Stimulated activated CD8-positive, alpha-beta memory T cell treated with anti-CD3 and anti-CD28 coated beads, Interleukin-7, amount 100 ng/mL, for 1 hour (primary cell): ENCODE measurements at places on chromosomes 3 and 15.
A peak's percentile ranks its signal among the peaks of the same experiment; 100 is the strongest.

DNA sequence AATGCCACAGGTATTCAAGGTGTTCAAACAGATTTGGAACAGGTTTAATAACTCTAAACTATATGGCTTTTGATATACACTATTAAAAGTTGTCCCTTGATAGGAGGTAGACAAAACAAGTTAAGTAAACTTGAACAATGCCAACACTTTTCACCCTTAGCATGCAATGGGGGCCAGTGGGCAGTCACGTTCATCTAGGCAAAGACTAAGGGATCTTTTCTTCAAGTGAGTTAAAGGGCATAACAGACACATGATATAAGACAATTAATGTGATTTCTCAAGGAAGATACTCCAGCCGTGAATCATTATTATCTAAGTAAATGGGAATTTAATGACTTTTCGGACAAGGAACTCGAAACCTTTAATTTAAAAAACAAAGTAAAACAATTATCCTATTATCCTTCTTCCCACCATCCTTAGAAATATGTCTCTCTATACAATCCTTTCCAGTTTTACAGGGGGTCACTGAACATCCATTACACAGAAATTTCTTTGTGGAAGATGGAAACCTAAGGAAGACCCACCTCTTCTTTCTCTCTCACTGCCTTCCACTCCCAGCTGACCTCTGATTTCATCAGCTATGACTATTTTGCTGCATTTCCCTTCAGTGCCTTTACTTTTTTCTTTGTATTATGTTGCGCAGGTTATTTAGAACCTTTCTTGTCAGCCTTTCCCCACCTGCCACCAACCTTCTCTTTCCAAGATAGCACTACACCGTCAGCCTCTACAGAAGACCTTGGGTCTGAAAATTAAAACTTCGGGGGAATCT, 1.5 kb downstream of the CLDN1 start:
- no peak for DNase-seq

- DNase-seq: no peak
These were observed 20.1 kb downstream of the TMEM108 start for GRCh38 chr3:133058243-133058642.

DNA sequence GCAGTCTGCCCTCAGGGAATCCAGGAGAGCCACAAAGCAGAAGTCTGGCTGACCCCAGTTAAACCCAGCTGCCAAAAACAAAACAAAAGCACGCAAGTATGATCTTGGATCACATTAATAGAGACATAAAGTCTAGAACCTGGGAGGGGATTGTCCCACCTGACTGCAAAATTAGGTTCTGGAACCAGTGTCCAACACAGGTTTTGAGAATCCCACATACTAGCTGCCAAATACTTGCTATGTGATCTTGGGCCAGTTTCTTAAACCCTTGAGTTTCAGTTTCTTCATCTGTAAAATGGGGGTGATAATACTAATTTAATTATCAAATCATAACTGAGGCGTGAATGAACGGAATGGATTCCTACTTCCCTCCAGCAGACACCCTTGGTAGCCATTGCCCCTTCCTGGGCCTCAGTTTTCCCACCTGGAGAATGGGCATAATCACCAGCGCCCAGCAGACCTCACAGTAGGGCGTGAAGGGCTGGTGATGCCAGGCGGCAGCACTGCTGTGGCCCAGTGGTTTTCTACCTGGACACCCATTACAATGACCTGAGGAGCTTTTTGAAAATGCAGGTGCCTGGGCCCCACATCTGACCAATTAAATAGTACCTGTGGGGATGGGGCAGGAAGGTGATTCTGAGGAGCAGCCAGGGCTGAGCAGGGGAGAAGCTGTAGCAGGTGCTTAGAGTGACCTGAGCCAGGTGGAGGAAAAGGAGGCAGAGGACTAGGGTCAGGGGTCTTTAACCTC, 32.2 kb downstream of the GRIP2 start:
- no peak for DNase-seq

GRCh38 chr3:157631478-157631877, 128.3 kb upstream of the VEPH1 start:
- no peak for DNase-seq

- no peak for DNase-seq
These were observed 134.5 kb downstream of the TBC1D5 start for GRCh38 chr3:17607905-17608304.

GRCh38 chr3:59133311-59133710, 83.5 kb upstream of the CFAP20DC start:
- DNase-seq: no peak

DNA sequence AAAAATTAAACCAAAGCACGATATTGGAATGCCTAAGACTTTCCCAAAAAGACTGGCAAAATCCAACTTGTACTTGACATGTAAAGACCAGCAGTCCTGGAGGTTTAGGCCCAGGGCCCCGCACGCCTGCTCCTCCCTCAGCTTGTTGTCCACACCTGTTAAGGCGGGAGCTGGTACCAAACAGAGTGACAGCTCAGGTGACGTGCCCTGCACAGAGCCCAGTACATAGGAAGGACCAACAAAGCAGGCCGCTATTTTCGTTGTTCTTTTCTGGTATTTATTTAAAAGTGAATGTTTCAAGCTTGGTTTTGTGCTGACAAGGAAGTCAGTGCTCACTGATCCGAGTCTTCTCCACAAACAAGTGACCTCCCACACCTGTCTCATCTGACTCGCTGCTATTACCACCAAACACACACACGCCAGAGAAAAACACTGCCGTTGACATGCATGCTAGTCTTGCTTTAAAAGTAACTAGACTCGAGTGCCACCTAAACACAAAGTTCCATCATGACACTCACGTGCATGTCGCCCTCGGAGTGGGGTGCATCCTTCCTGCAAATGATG, 50.2 kb downstream of the HERC2 start:
- DNase-seq: no peak

GRCh38 chr15:60935130-60935529, 294.0 kb downstream of the RORA start:
- DNase-seq: no peak

GRCh38 chr3:63990733-63991132, 32.6 kb downstream of the PSMD6 start:
- no peak for DNase-seq

DNA sequence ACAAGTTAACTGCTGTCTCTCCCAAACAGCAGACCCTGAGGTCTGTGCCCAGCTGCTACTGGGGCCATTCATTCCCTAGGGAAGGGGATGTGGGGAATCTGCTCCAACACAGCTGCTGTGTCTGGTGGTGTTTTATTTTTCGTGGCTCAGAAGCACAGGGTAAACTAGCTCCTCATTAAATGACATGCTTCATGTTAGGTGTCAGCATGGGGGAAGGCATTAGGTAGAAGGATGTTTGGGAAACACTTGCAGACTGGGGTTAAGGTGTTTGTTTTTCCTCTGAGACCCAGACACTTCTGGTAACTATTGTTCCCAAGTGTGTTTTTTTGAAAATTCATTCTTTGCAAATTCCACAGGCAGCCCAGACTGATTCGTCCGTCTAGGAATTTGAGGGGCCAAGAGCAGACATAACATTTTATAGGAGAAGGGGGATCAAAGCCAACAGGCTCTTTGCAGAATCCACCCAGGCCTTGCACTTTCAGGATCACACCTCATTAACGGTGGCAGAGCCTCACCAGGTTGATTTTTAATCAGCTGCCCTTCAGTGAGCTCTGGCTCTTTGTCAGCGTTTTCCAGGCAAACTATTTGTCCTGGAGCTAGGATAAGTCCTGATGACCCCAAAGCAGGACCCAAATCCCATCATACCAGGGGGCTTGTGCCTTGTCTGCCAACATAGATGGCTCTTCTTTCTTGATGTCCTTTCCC, 65.4 kb upstream of the ITGA11 start:
- DNase-seq: no peak

DNA sequence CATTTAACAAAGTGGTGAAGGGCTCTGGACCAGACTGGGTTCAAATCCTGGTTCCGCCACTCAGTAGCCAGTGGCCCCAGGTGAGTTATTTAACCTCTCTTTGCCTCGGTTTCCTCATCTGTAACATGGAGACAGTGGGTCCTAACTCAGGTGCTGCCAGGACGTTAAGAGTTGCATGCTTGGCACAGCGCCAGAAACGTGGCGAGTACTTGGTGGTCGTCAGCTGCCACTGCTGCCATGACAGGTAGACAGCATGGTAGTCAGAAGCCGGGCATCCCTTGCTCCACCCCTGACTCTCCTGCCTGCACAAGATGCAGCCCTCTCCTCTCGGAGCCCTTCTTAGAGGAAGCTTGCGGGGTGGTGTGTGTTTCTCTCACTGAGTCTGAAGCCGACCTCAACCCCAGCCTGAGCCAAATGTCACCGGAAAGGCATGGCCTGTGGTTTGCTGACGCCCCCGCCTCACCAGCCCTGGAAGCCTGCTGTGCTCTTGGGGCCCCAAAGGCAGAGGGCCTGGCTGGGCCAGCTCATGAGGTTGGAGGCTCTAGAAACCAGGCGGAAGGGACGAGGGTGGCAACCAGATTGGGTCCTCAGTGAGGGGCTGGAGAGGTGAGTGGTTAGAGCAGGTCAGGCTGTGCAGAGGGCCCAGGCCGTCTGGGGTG, 160.8 kb upstream of the TLE3 start:
- DNase-seq: peak; percentile 14

GRCh38 chr15:69189157-69189556, 28.7 kb downstream of the GLCE start:
- no peak for DNase-seq

GRCh38 chr15:83108266-83109219, 1.1 kb downstream of the TM6SF1 start:
- DNase-seq: peak; percentile 9

DNA sequence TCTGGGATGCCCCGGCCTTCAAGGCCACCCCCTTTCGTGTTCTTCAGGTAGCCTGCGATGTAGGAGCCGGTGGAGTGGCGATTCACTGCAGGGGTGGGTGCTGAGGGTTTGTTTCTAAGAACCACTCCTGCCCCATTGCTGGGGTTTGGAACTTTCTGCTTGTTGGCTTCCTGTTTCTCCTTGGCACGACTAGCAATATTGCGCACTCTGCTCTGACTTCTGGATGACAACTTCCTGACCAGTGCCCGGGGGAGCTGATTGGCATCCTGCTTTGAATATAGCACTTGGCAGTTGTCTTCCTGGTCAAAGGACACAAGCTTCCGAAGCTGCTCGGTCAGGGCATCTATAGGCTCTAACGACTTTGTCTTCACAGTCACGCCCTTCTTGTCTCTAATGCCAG, 187.6 kb upstream of the STRIT1 start:
- no peak for DNase-seq

DNA sequence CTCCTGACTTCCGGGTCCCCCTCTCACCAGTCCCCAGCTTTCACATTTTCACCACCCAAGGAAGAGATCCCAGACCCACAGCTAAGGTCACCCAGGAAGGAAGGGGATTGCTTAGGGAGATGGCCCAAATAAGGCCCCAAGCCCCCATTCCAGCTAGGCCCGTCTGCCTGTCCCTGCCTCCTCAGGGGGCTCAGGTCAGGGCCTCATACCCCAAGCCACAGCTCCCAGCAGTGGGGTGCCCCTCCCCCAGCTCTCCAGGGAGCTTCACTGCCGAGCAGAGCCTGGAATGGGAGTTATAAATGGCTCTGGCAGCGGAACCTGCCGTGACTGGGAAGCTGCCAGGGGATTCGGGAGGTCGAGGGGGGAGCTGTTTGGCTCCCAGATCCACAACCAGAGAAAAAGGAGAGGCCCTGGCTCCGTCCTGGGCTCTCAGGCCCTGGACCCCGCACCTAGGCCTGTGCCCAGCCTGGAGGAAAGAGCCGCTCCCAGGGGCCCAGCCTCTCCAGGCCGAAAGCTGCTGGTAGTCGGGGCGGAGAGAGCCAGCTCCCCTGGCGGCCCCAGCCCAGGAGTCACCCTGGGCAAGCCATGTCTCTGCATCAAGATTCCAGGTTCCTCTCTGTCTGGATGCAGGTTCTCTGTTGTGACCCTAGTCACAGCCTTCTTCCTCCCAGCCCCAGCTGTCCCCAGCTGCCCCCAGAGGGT, 550 bp downstream of the CCDC9B start:
- DNase-seq: no peak

DNA sequence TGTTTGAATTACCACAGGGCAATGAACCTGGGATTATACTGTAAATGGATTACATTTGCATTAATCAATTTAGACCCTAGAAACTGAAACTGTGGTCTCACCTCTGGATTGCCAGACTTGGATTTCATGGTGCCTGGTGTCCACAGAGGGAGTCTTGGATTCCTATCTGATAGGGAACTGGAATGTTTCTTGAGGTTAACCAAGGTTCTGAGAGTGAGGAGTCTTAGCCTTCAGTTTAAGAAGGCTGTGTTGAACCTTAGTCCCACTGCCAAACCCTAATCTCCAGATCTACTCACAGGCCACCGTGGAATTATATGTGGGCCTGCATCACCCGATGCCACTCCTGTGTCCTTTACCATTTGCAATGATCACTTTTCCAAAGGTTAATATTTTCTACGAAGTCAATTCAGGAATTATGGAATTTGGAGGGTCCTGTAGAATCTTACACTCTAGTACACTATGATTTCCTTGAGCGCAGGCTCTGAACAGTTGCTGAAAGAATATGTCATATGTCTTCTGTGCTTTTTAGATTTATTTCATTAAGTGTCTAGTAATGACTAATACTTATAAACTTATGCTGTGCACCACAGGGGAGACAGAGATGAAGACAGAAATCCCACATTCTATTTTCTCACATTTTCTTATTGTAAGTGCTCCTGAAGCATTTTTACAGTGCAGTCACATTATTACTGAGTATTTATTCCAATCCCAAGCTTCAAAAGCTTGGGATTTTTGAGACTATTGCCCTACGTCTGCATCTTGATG, 87.9 kb downstream of the EFL1 start:
- no peak for DNase-seq

DNA sequence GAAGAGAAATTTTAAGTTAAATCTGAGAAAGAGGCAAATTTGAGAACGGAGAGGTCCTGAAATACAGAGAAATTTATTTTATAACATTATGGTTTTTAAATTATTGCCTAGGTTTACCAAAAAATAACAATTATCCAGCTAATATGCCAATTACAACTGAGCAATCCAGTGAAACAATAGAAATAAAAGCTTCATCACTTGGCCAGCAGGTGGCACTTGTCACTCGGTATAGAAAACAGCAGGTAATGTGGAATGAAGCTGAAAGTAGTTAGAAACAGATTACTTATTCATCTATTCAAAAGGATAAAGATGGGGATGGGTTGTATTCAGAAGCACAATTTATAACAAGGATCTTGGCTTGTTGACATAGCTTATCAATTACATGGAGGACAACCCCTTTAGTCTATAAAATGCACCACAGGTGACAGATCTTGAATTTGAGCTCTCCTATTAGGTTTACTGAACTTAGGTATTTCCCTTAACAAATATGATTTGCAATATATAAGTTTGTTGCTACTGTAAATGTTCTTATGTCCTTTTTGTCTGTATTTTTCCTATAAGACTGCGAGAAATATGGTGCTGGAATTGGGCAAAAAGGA, 70.1 kb upstream of the GUCA1C start:
- DNase-seq: no peak

GRCh38 chr15:67840749-67841512, 1.1 kb upstream of the RNU6-1 start:
- DNase-seq: no peak
